Thoracic aorta (tissue), 2 donors: ENCODE measurements at places on chromosomes 11 and 22. TPM values are rescaled to one million over a fixed set of nuclear protein-coding genes. Genes with fewer than 3 reads are reported as not detected.

Gene LMNTD2
- total RNA-seq, result 2.7 TPM

DNA sequence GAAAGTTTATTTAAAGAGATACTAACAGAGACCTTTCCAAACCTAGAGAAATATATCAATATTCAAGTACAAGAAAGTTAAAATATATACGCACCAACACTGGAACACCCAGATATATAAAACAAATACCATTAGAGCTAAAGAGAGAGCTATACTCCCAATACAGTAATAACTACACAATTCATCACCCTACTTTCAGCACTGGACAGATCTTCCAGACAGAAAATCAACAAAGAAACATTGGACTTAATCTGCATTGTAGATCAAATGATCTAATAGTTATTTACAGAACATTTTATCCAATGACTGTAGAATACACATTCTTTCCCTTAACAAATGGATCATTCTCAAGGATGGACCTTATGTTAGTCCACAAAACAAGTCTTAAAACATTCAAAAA is 311.9 kb downstream of the METTL15 start:
- DNase-seq, result no peak

DNA sequence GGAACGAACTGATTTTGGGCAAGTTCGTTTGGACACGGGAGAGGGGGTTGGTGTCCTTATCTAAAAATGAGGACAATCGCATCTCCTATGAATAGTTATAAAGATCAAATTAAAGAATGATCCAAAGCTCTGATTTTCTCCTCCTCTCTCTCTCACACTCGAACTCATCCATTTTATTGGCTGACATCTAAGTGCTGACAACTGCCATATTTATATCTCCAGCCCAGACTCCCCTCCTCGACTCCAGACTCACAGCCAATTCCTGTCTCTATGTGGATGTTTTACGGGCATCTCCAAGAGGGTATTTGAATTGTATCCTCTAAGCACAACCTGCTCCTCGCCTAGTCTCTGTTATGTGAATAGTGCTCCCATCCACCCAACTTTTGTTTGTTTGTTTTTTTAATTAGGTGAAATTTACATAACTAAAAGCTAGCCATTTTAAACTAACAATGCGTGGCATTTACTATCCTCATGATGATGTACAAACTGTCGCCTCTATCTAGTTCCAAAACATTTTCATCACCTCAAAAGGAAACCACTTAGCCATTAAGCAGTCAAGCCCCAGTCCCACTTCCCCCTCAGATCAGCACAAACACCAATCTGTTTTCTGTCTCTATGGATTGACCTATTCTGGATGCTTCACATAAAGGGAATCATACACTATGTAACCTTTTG is 4.0 kb downstream of the SYN3 start:
- no peak for DNase-seq

DNA sequence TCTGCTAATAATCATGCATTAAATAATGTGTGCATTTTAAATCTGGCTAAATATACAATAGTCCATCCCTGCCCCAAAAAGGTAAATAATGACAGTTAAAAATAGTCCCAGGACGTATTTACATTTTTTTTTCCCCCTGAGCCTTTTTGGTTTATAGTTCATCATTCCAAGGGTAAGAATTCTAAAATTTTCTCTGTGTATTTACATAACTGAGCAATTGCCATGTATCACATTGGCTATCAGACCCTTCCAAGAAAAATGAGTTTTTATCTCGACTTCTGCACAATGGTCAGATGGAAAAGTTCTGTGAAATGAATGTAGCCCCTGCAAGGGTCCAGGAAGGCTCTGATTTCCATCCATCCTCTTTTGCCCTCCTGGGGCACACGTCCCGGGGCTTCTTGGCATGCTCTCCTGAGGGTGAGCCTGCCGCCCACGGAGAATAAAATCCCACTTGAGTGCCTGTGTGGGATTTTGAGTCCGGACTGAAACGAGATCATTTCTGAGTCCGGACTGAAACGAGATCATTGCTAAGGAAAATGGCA is 94.1 kb upstream of the ANO1 start:
- DNase-seq, result no peak
